PC-3 (cell line): ENCODE measurements at places on chromosomes 7 and 10. TPM values are rescaled to one million over a fixed set of nuclear protein-coding genes. Genes with fewer than 3 reads are reported as not detected.

Gene CHAT
- not detected in 2 replicates for total RNA-seq

DNA sequence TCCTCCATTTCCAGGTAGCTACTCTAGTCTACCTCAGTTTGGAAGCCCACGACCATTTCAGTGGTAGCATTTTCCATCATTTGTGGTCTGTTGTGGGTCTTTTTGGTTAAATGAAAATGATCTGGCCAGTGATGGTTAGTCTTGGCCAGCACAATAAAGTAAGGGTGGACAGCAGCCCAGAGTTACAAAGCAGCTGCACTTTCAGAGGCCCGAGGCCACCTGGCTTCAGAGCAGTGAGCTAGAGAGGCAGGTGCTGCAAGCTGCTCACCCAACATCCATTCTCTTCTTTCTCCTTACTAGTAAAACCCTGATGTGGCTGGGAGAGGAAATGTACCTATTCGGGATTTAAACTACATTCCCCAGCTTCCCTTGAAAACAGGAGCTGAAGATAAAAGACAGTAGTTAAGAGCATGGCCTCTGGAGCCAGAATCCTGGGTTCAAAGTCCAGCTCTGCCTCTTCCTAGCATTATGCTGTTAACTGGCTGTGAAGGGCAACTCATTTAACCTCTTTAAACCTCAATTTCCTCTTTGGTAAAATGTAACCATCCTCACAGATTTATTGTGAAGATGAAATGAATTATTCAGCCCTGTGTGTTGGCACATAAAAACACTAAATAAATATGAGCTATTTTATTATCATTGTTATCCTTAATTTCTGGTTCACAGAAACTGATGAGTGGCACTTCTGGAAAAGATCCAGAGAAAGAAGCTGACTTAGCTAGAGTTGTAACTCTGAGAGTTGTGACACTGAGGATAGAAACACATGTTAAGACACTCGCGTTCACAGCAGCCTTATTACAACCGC, 517.4 kb downstream of the PARD3 start:
- no peaks in the 10 kb centered on the region for H3K36me3 ChIP-seq
- no peak overlapping the region for H3K27ac ChIP-seq
- peak; percentile 71 for DNase-seq
- H3K4me3 ChIP-seq: no peak overlapping the region
- peaks cover 31% of the 10 kb centered on the region for H3K4me1 ChIP-seq
- H3K27me3 ChIP-seq: no peaks in the 10 kb centered on the region

DNA sequence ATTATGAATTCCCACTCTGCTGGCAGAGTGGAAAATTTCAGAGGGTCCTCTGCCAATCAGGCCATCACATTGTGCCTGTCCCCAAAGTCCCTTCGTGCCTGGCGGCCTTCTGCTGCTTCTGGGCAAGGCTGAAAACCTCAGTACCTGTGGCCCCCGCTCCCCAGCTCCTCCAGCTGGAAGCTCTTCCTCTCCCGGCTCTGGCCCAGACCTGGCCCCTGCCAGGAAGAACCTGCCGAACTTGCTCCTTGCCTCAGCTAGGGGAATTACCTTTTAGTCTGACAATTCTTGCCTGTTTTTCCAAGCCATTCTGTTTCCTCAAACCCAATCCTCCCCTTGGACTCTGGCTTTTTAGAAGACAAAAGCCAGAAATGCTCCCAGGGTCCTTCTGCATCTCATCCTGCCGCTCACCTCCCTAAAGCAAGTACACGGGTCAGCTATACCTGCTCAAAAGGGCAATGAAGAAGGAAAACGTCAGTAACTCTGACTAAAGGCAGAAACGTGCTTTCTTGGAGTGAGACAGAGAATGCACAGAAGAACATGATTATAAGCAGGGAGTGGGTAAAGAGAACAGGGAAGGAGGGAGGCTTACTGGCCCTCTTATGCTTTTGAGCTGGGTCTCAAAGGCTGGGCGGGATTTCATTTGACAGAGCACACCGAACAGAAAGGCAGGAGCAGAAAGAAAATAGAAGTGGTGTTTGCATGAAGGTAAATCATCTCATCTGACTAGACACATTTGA, 28.1 kb upstream of the TRIL start:
- no peak overlapping the region for H3K4me3 ChIP-seq
- no peaks in the 10 kb centered on the region for H3K27me3 ChIP-seq
- DNase-seq: no peak
- H3K27ac ChIP-seq: no peak overlapping the region

- no peak for DNase-seq
- H3K36me3 ChIP-seq: no peaks in the 10 kb centered on the region
- no peak within 1 kb of the TSS for H3K27ac ChIP-seq
- H3K4me1 ChIP-seq: no peaks in the 10 kb centered on the region
- no peak within 1 kb of the TSS for H3K4me3 ChIP-seq
These were observed at the start of gene UTF1 for GRCh38 chr10:133230044-133230361. TSS of gene UTF1 (plus strand) at chr10:133230217. CDS start at chr10:133230289, 72 bp downstream.
